Large intestine (tissue), 12 donors: ENCODE measurements at places on chromosomes 4 and X.

GRCh38 chr4:47287735-47288134, 175.8 kb downstream of the COMMD8 start:
- no peak for DNase-seq

DNA sequence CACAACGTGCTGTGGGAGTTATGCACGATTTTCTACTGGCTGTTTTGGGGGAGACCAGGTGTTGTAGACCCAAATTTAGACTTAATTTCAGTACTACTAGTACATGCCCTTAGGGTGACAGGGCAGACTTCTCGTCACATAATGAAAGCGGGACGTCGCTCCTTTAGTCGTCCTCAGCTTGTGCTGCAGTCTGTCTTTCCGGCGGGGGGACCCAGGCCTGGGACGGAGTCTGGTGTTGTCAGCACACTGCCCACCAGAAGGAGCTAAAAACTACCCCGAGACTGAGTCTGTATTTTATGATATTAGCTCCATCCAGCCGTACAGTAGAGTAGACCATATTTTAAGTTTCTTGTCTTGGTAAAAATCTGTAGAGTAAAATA, 35.5 kb downstream of the NOP14 start:
- no peak for DNase-seq

DNA sequence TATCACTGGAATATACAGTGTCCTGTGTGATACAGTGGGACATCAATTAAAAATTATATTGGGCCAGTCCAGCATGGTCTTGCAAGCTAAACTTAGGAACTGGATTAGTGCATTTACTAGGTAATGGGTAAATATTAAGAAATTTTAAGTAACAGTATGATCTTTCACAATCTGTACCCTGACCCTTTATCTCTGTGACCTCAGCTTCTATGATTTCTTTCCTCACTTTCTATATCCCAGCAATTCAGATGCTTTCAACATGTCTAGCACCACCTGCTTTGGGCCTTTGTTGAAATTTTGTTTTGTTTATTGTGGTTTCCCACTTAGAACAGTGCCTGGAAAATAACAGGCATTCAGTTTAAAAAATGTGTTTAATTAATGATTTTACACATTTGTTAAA, 2295.4 kb downstream of the ARAP2 start:
- DNase-seq: no peak

DNA sequence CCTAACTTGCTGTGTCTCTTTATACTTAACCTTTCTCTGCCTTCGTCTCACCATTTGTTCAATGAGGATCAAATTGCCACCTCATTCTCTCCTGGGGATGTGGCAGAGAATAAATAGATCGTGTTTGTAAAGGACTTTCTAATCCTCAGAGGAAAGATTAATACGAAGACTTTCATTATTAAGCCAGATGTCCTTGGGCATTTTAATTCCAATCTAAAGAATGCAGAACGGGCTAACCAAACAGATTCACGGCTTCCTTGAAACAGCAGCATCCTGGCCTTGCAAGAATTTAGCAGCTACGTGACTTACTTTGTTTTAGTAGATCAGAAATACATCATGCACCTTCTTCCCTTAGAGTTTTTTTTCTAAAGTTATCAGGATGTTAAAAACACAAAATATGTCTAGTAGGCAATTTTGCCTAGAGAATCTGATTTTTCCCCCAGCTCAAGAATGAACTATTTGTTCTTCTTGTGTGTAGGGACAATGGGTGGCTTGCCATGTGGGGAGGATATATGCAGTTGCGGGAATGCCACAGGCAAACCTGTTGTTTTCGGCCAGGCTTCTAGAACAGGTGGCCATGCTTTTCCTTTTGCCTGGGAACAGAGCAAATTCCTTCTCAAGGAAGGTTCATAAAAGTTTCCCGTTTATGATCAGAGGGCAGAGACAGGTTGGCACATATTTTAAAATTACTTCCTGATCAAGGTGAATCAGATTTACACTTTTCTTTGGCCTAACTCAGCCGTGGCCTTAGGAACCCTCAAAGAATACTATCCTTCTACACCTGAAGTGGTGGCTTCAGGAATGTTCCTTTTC, 3.0 kb downstream of the MID1 start:
- no peak for DNase-seq

DNA sequence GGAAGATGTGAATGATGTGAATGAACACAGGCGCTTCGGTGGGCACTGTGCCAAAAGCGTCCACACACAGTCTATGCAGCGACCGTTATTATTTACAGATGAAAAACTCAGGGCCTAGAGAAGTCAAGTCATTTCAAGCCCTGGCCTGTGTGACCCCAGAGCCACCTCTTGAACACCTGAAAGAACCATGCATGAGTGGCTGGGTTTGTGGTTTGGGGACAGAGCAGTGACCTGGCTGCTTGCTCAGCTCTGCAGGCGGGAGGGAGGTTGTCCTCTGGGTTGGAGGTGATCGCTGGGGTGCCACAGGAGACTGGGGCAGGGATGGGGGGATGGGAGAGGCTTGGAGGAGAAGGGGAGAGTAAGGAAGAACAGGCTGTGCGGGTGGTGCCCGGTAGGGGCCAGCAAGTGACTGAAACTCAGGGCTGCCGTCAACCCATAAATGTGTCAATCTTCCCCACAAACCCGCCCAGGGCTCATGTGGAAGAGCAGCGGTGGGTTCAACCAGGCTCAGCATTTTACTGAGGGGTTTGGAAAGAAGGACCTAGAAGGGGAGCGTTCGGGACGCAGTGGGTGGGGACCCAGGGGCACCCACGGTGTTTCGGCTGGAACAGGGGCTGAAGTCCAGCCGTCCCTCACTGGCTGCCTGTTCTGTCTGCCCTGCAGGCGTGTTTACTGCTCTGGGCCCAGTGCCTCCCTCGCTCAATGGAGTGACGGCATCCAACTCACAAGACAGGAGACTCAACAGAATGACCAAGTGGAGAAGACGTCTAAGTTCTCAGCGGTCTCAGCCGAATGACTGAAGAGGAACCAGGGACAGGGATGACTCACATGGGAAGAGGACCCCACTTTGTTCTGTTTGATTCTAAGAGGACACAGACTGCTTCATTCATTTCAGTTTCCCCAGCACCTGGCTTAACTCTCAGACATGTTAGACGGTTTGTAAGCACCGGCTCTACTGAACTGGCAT, 167.8 kb downstream of the AFAP1 start:
- peak; percentile 82 for DNase-seq

- DNase-seq: peak; percentile 76
Measured at GRCh38 chr4:54233277-54233696, 4.2 kb downstream of the PDGFRA start.

DNA sequence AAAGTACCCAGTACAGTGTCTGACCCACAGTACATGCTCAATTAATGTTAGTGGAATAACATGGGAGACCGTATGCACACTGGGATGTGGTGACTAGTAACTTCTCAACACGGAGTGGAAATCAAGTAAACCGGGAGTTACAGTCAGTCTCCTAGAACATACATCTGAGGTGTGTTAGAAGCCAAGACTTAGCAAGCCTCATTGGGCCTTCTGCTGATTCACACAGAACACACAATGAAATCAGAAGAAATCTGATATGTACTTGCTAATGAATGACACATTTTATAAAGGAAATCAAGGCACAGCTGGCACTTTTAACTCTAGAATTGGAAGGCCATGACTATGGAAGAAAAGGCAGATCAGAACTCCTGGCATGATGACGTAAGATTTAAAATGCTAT, 13.0 kb downstream of the TRAPPC2 start:
- no peak for DNase-seq

DNA sequence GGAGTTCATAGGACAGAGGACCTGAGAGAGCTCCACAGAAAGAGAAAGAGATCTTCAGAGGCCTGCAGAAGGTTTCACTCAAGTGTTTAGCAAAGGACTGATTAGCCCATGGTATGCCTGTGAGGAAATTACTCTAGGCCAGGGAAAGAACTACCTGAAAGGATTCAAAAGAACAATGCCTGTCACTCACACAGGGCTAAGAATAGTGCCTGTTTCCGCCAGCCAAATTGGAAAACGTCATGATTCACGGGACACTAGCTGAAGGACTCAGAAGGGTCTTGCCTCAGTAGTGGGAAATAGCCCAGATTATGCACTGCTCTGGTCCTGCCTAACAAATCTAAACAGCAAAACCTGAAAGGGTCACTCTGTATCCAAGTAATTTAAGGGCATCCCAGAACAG, 21.1 kb downstream of the SYTL4 start:
- DNase-seq: no peak

GRCh38 chrX:150299579-150299978, 63.5 kb upstream of the MAMLD1 start:
- DNase-seq: no peak

- DNase-seq: peak; percentile 94
Measured at GRCh38 chr4:993111-994029, at the start of gene SLC26A1. Gene SLC26A1 (minus strand): TSS chr4:993404. CDS start chr4:991703, 1,701 bp downstream.

GRCh38 chr4:161188578-161188977, 975.2 kb downstream of the FSTL5 start:
- no peak for DNase-seq
